Endodermal cell (in vitro differentiated cells): ENCODE measurements at places on chromosomes 12 and 14. TPM values are rescaled to one million over a fixed set of nuclear protein-coding genes. Genes with fewer than 3 reads are reported as not detected.

PSMC6 gene
- 111 to 121 TPM (median 118 TPM) in 3 replicates for total RNA-seq

ANO2 gene
- total RNA-seq = 18.9 and 28.5 TPM in 2 replicates

OAS3 gene
- total RNA-seq = 0.75 and 0.84 TPM in 2 replicates

DNA sequence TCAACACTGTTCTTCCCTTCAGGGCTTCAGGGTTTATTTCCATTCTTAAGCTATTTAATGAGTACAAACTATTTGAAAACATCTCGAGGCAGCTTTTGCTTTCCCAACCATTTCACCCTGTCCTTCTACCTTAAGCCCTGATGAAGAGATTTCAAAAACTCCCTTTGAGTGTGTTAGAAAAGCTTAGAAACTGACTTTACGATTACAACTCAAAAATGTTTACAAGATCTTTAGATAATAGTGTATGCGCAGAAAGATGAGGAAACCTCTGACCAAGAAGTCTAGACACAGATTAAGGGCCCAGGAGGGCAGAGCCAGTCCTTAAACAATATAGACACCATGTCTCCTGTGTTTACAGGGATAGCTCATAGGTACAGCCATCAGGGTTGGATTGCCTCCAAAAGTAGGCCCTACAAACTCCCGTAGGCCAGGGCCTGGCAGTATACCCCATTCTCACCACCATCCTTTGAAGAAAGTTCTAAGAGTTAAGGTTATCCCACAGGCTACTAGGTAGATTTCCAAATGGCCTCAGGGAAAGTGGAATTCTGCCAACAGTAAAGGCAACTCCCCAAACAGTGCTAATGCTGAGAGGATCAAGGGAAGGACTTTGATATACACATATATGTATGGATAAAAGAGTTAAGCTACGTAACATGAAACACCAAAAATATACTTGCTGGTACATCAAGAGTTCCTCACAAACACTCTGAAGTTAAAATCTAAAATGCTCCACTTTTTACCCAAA lies 11.4 kb upstream of the SOS2 start:
- DNase-seq = no peak

DNA sequence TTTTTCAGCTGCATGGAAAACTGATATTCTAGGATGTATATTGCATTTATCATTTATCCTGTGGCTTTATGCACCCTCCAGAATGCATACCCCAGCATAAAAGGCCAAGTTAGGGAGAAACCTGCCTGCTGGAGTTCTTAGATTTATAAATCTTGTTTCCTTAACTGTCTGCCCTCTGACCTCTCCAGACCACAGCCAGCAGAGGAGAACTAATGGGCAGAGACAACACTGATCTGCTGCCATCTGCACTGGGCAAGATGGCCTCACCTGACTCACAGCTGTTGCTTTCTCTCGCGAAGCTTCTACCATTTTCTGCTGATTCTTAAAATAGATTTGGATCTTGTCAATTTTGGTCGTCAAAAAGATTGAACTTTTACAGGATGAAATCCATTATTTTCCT lies 65.8 kb downstream of the PPP2R5C start:
- DNase-seq = no peak

KERA gene
- not detected in 3 replicates for total RNA-seq

GRCh38 chr12:89970722-89971121 lies 262.1 kb upstream of the ATP2B1 start:
- no peak for DNase-seq

- no peak for DNase-seq
These were observed 62.5 kb downstream of the SEC23A start for GRCh38 chr14:39040529-39040928.

GRCh38 chr14:77271113-77271710 lies at the start of gene NGB:
TSS of gene NGB (minus strand) at chr14:77271206. CDS start at chr14:77270937, 269 bp downstream.
- DNase-seq = peak; percentile 67

GRCh38 chr12:15318841-15319240 lies 3.5 kb upstream of the PTPRO start:
- no peak for DNase-seq

DNA sequence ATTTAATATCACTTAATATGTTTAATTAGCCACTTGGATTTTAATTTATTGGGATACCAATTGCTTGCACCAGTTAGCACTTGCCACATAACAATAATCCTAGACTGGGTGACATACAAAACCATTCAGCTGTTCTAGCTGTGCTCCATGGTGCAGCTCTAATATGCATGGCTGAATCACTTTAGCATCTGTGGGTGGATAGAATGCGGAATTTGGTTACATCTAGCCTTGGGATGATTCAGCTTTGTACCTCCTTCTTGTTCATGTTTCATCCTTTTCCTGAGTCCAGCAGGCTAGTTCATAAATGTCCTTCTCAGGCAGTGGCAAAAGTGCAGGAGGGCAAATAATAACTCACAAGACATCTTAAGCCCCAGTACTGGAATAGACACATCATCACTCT lies 1263.0 kb downstream of the LRFN5 start:
- DNase-seq = no peak

AGAP2 gene
- 0.08 to 0.09 TPM in 2 of 3 replicates, not detected in the other for total RNA-seq

- DNase-seq = peak; percentile 69
These were observed 105.4 kb downstream of the FBXL14 start for GRCh38 chr12:1488908-1489381.

DNA sequence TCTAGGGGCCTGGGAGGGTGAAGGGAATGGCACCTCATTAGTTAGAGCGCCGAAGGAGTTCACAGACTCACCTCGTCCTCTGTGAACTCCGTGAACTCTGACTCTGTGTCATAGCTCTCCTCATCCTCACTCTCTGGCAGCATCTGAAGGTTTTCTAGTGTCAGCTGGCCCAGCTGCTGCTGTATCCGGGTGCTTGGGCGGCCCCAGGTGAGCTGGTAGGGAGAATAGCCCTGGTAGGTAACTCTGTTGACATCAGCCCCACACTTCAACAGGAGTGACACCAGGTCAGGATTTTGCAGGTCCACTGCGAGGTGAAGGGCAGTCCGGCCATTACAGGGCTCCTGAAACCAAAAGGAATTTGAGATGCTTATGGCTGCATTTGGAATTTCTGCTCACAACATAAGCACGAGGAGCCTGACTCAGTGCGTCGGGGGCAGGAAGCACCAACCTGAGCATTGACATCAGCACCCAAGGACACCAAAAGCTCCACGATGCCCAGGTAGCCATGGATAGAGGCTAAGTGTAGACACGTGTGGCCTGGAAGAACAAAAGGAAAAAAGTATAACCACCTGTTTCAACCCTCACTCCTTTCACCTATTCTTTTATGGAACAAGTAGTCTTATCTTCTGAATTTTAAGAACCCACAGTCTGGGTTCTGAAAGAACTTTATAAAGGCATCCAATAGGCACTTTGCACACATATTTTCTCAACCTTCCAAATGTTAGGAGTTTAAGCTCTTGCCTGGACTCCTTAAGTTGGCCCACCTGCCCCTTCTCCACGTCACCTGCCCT lies 2.0 kb downstream of the NFKBIA start:
- peak; percentile 47 for DNase-seq

SAMD15 gene
- 5.5 and 5.7 TPM in 2 replicates for total RNA-seq

TAS2R43 gene
- total RNA-seq = 0.38 to 0.82 TPM (median 0.70 TPM) in 3 replicates

PRR4 gene
- 1.2 to 3.8 TPM (median 2.6 TPM) in 3 replicates for total RNA-seq

DNA sequence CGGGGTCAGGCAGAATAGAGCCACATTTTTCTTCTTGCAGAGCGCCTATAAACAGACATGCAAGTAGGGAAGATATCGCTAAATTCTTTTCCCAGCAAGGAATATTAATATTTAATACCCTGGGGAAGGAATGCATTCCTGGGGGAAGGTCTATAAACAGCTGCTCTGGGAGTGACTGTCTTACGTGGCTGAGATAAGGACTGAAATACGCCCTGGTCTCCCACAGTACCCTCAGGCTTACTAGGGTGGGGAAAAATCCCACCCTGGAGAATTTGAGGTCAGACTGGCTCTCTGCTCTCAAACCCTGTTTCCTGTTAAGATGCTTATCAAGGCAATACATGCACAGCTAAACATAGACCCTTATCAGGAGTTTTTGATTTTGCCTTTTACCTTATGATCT lies 262.3 kb downstream of the CEP128 start:
- DNase-seq = no peak

PPP1R12A gene
- total RNA-seq = 83.7 and 94.7 TPM in 2 replicates

- DNase-seq = no peak
These were observed 66.4 kb upstream of the SRSF5 start for GRCh38 chr14:69700575-69700974.

- peak; percentile 54 for DNase-seq
These were observed 806 bp downstream of the LTBR start for GRCh38 chr12:6384499-6385436.

DNA sequence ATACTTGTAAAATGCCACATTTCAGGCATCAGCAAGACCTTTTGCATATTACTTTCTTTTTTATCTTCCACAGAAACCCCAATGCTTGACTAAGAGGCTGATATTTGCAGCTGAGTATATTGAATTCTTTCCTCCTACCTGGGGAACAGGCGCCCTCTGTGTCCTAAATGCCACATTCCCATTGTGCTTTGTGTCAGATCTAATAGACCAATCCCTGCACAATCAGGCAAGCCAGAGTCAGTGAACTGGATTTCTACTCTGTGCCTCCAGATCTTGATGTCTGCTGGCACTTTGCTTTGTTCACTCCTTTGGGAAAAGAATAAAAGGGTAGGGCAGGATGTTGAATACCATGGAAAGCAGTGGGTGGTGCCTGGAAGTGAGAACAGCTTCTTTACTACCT lies 22.4 kb upstream of the TAS2R42 start:
- peak; percentile 68 for DNase-seq

PLCZ1 gene
- 0.25 TPM in 1 of 2 replicates, not detected in the other for total RNA-seq

GRCh38 chr12:85575120-85576096 lies 260.8 kb downstream of the RASSF9 start:
- peak; percentile 88 for DNase-seq

GRCh38 chr14:105050551-105050897 lies 14.7 kb downstream of the GPR132 start:
- DNase-seq = no peak

GRCh38 chr14:34980337-34980900 lies 2.4 kb upstream of the SRP54 start:
- no peak for DNase-seq

DNA sequence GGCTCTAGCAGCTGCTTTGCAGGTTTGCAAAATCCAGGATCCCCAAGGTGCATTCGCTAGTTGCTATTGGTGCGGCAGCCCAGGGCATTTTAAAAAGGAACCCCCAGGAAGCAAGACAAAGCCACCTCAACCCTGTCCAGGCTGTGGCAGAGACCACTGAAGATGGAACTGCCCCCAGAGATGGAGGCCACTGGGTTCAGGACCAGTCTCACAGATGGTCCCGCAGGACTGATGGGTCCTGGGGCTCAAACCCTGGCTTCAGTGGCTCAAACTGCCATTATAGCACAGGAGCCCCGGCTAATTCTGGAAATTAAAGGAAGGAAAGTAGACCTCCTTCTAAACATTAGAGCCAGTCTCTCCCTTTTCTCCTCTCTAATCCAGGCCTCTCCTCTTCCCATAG lies 79.8 kb upstream of the TSPAN11 start:
- DNase-seq = peak; percentile 52

KRT75 gene
- not detected in 3 replicates for total RNA-seq

DNA sequence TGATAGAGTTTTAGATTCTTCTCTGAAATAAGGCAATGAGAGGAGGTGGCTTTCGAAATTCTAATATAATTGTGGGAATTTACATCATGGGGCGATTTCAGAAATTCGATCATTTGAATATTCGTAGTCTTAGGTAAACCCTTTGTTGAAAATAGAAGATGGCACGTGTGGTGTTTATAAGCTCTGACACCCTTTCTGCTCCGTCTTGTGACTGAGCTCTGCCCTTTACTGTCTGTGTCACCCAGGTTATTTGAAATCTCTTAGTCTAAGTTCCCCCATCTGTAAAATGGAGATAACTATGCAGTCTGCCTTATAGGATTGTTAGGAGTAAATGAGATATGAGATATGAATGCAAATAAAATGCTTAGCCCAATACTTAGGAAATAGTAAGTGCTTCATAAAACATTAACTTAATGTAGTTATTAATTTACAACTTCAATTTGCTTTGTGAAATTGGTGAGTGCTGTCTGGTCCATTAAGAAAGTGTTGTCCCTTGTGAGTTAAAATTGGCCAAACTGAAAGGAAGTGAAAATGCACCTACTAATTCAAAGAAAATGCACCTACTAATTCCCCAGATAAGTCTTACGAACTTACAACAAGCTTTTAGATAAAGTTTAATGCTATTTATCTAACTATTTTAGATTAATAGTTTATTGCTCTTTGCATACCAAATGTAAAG lies 1.5 kb downstream of the BMAL2 start:
- no peak for DNase-seq

DNA sequence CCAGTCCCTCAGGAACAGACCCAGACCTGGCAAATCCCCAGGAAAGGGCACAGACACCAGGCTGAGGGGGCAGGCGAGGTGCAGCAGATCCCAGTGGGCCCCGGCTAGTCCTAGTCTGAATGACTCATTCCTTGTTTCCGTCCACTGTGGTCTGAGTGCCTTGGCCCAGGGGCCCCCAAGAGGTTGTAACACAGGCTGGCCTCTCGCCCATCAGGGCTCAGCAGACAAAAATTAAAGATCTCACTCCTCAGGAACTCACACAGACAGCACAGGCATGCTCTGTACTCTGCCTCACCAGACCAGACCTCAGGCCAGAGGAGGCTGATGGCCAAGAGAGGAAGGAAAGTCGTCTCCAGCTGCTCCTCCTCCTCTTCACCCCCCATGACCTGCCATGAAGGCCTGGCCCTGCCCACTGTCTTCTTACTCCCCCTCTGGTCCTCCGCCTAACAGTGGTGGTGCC lies 7.7 kb upstream of the LTBP2 start:
- DNase-seq = no peak

OR6C70 gene
- not detected in 3 replicates for total RNA-seq

GRCh38 chr12:86799616-86800015 lies 543.4 kb upstream of the MGAT4C start:
- no peak for DNase-seq

- DNase-seq = no peak
These were observed 23.8 kb downstream of the CD163 start for GRCh38 chr12:7479771-7480170.

DNA sequence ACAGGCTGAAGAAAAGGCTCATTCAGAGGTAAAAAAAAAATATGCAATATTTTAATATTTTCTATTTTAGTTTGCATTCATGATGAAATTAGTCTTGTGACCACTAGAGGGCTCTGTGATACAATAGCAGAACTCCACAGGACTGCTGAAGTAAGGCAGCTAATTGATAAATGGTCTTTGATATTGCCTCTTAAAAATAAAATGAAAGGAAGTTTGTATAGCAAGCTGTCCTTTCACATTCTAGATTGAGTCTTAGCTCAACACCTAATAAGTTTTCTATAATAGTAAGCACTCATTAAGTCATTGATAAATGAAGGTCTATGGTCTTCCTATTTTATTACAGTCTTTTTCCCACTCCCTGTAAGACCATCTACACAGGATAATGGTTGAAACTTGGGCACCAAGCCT lies 315.7 kb downstream of the NAV3 start:
- DNase-seq = no peak

GRCh38 chr14:93972618-93973205 lies 3.7 kb downstream of the ASB2 start:
- no peak for DNase-seq

GRCh38 chr14:51576879-51577278 lies 74.8 kb upstream of the FRMD6 start:
- no peak for DNase-seq
